Cerebellar nuclear complex (tissue), 1 donor: ENCODE measurements at places on chromosomes 1 and 21.

GRCh38 chr1:187893471-187893870, 1064.7 kb downstream of the PLA2G4A start:
- no peak for DNase-seq

DNA sequence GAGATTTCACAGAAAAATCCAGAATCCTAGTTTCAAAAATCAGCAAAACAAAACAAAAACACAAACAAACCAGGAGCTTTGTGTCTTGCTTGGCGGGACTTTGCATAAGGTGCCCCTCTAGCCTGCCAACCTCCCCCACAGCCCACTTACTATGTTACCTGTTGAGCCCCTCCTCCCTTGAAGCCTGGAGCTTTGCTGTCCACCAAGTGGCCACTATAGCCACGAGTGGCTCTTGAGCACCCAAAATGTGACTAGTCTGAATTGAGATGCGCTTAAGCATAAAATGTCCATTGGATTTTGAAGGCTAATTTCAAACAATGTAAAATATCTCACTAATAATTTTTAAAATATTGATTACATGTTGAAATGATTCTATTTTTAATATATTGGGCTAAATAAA, 12.2 kb downstream of the TFAP2E start:
- no peak for DNase-seq

- DNase-seq, result no peak
Observed at GRCh38 chr1:69595486-69595885, 27.8 kb downstream of the LRRC7 start.

DNA sequence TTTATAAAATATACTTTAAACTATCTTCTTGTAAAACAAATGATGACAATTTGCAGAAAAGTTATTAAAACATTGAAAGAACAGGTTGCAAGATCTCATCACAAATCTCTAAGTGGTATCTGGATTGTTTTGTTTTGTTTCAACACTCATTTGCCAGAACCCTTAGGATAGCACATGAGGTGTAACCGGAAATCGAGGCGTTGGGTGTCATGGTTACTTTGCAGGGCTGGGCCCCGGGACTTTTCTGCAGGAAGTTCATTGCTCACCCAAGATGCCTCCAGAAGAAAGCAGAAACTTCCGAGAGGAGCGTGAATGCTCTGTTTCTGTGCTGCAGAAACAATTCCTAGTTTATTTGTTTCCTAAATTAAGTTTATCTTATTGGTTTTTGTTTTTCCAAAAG, 2.5 kb downstream of the DISC1 start:
- no peak for DNase-seq

- DNase-seq, result no peak
Observed at GRCh38 chr1:187999973-188000372, 1171.2 kb downstream of the PLA2G4A start.

- no peak for DNase-seq
Observed at GRCh38 chr1:46487818-46488218, 1.8 kb upstream of the DMBX1 start.

- DNase-seq, result no peak
Observed at GRCh38 chr1:39668111-39668510, 3.8 kb downstream of the NT5C1A start.

DNA sequence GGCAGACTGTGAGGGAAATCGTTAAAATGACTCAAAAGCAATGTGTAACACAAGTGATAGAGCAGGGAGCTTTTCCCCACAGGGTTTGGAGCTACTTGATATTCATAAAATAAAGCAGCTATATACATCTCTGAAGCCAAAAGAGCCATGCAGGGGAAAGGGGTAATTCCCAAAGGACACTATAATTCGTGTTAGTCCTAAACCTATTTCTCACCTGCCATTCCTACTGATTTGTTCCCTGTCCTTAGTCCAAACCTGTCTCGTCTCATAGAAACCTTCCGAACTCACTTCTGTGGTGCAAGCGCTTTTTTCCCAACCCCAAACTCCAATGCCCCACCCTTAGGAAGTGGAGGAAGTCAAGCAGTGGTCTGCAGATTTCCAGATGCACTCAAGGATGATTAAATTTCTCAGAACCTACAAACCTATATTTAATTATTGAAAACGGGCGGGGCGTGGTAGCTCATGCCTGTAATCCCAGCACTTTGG, 946 bp upstream of the HNRNPR start:
- no peak for DNase-seq

GRCh38 chr1:186845576-186846210, 16.9 kb downstream of the PLA2G4A start:
- no peak for DNase-seq

- no peak for DNase-seq
Observed at GRCh38 chr1:64199154-64199553, 4.3 kb upstream of the UBE2U start.

DNA sequence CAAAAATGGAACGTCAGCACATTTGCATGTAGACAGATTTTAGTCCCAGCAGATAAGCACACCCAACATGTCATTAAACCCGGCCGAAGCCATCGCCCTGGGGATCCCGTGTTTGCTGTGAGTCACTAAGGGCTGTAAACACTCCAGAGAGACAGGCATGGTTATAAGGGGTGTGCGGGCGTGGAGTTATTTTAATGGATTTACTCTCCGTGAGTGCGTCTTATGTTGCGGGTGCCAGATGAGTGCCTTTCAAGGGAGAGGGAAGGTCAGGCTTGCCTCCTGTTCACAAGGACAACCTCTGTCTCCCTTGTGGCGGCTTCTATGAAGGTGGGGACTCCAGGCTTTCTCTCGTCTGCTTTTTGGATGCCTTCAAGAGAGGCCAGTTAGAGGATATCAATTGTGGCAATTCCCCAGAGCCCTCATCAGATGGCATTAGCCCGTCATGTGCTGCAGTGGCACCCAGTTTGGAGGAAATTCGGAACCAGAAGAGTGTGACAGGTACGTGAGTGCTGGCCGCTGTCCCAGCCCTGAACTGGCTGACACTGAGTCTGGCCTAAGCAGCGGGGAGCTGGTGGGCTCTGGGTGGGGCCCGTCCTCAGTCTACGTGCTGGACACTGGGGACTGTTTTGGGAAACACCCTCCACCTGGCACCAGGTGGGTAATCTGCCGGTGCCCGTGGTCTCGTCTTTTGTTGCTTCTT, 223.8 kb upstream of the TMEM51 start:
- no peak for DNase-seq

- no peak for DNase-seq
Observed at GRCh38 chr1:94739521-94740061, 80.6 kb upstream of the SLC44A3 start.

DNA sequence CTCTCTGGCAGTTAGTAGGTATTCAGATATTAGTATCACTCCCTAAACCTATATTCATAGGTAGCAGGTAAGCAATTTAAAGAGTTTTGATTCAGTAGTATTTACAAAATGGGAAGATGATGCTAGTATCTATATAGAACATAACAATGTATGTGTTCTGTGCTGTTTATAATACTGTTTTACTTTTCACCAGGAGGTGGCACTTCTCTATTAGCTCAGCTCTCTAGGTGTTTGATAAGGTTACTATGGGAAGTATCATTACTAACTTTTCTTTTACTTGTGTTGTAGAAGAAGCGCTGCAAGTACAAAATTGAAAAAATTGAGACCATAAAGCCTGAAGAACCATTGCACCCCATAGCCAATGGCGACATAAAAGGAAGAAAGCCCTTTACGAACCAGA, 49.4 kb upstream of the FASLG start:
- DNase-seq, result no peak

DNA sequence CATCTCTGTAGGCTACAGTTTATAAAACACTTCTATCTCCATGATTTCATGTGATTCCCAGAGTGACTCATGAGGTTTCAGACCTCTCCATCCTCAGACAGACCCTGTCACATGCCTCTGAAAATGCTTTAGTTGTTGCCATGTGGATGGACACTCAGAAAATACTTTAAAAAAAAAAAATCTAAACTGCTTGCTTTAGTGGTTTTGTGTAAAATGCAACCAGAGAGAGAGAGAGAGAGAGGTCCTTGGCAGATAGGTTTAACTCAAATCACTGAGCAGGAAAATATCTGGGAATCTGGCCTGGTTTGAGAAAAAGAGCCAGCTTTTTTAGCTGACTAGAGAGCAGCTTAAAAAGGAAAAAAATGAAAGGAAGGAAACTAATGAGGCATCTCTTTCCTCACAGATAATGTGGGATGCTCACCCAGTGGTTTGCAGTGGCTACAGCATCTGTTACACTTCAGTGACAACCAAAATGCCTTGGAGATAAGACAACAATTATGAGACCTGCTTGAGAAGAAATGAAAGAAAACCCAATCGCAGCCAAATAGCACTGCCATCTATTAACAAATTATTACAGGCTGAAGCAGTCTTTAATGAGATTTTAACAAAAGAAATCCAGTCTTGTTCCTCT, 54.6 kb upstream of the SYT14 start:
- DNase-seq, result no peak

- DNase-seq, result no peak
Observed at GRCh38 chr1:200128944-200129879, 101.7 kb downstream of the NR5A2 start.

DNA sequence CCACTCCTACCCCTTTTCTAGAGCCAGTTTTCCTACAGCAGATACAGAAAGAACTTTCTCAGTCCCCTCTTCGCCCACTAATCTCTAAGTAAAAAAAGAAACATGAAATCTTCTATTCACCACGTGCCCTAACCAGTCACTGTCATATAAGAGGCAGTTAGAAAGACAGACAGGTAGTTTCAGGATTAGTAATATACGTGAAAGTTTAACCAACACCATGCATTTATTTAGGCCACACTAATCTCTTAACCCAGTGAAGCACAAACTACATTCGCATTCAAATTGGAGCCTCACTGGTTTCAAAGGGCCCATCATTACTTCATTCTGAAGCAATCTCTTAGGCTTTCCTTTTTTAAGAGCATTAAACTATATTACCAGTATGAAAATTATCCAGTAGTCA, 10.1 kb downstream of the GPATCH2 start:
- DNase-seq, result no peak

GRCh38 chr1:18495635-18496034, 14.9 kb downstream of the KLHDC7A start:
- DNase-seq, result no peak

DNA sequence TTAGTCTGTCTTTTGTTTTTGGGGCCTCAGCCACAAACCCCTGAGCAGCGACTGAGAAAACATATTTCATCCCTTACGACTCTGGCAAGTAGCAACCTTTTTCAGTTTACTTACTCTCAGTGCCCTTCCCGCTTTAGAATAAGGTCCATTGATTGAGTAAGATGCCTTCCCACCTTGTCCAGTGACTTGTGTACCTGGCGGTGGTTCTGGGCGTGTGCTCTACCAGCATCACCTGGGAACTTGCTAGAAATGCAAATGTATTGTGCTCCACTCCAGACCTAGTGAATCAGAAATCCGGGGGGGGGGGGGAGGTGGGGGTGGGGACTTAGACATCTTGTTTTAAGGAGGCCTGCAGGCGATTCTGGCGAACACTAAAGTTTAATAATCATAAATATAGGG, 72.1 kb downstream of the S1PR1 start:
- DNase-seq, result no peak

GRCh38 chr1:6544831-6545230, 9.5 kb downstream of the NOL9 start:
- no peak for DNase-seq

DNA sequence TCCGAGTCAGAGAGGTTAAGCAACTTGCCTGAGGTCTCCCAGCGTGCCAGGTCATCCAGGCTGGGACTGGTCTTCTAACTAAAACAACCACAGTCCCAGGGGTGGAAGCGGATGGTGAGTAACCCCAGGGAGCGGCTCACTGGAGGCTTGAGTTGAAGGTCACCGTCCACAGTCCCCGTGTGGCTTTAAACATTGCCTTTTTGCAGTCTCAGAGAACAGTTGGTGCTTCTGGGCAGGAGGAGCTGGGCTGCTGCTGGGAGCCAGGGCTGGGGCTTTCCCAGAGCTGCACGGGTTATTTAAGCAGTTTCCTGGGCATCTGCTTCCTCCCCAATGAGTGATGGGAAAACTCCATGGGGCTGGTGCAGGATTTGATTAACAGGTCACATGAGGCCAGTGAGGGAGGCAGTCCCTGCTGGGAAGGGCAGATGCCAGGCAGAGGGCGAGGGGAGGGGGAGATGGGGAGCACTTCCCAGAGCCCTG, 12.3 kb downstream of the ARHGEF10L start:
- peak; percentile 27 for DNase-seq

- DNase-seq, result no peak
Observed at GRCh38 chr1:222335586-222335985, 212.3 kb downstream of the HHIPL2 start.

- no peak for DNase-seq
Observed at GRCh38 chr1:78570539-78570938, 49.7 kb upstream of the IFI44L start.

DNA sequence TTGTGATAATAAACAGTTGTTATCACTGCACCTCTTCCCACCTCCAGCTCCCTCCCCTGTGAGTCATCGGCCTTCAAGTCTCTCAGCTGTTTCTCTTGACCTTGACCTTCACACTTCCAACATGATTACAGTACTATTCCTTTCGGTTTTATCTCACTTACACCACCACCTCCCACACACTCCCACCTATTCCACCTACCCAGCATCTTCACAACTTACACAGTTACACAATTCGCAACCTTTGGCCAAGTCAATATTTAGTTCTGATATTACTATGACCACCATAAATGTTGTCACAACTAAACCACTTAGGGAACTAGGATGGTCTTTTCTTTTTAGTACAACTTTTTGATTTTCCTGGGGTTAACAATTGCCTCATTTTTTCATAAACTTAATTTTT, 60.2 kb downstream of the RIPK4 start:
- no peak for DNase-seq

- DNase-seq, result no peak
Observed at GRCh38 chr1:110606657-110607535, 738 bp upstream of the KCNA2 start.

DNA sequence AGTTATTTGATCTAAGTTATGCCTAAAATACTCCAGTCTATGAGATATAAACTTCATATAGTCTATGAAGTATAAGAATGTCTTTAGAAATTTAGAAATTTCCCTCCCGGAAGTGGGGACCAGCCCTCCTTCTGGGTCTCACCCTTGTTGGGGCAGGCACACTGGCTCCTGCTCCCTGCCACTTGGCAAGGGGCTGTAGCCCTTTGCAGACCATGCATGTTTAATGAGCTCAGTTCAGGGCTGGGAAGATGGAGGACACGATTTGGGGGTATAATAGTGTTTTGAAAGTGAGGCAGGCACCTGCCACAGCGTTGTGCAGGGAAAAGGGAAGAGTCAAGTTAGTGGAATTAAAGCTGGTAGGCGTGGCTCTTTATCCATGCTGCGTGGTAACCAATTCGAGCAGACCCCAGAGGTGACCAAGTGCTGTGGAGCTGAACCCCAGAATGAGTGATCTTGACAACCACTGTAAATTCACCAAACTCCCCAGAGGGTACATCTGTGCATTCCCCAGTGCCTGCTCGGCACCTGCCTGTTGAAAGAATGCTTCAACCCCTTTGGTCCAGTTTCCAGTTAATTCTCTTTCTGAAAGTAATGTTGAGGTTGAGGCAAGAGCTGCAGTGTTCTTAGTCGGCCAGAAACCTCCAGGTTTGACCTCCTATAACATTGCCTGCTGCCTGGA, 79.6 kb downstream of the DOP1B start:
- no peak for DNase-seq
